Vagina (tissue), 2 donors: ENCODE measurements at places on chromosomes 4 and X.

GRCh38 chr4:150562751-150563150 is 19.2 kb upstream of the MAB21L2 start:
- DNase-seq: no peak

DNA sequence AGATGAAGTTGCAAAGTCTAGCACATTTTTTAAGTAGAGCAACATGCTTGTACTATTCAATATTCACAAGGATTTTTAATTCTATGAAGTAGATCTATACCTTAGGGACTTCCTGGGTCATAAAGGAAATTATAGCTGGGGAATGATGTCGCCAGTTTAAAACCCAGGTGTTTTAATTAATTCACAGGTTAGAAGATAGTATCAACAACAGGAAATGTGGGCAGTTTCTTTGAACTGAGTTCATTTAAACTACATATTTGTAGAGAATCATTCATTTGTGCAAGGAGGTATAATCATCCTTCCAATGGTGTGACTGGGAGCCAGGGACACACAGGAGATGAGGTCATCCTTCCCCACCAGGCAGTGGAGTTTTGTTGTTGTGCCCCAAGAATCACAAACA is 181.3 kb upstream of the KLF3 start:
- no peak for DNase-seq

DNA sequence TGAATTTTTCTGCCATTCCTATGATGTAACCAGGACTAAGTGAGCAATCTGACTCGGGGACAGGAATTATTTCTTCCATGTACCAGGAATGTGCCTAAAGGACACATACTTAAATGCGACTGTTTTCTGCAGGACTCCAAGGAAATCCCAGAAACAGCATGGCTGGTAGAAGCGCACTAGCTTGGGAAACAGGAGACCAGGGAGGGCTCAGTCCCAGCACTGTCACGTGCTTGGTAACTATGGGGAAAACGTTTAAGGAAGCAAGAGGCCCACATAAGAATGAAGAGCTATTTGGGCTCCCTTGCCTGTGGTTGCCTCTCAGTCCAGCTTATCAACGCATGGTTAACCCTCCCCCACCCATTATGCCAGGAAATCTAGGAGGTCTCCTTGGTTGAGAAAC is 19.6 kb downstream of the MPP1 start:
- no peak for DNase-seq

DNA sequence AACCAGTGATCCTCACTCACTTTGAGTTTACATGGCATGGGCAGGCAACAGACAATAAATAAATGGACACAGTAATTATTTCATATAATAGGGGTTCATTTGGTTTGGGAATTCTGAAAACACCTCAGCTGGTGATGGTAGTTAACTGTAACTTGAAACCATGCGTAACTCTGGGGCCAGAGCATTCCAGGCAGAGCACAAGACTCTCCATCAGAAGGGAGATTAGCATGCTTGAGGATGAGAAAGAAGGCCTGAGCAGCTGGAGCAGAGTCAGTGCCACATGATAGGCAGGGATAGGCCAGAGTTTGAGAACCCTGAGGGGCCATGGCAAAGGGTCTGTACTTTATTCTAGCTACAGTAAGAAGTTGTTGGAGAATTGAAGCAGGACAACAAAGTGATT is 56.3 kb upstream of the CXCL8 start:
- DNase-seq: no peak

- DNase-seq: no peak
Observed at GRCh38 chrX:22748093-22748999, 251.4 kb upstream of the DDX53 start.

DNA sequence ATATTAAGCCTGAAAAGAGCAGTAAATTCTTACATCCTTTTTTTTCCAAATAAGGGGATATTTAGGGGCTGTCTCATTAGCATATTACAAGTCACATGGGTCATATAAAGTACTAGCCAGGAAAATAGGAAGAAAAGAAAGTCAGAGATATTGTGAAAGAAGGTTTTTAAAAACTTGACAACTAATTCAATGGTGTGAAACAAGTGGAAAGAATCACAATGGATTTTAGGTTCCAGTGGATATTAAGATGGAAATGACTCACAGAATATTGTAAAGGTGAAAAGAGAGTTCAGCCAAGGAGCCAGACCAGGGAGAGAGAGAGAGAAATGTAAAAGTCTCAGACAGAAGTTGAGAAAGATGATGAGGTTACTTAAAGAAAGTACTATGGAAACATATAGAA is 297.2 kb downstream of the IQCM start:
- DNase-seq: no peak

DNA sequence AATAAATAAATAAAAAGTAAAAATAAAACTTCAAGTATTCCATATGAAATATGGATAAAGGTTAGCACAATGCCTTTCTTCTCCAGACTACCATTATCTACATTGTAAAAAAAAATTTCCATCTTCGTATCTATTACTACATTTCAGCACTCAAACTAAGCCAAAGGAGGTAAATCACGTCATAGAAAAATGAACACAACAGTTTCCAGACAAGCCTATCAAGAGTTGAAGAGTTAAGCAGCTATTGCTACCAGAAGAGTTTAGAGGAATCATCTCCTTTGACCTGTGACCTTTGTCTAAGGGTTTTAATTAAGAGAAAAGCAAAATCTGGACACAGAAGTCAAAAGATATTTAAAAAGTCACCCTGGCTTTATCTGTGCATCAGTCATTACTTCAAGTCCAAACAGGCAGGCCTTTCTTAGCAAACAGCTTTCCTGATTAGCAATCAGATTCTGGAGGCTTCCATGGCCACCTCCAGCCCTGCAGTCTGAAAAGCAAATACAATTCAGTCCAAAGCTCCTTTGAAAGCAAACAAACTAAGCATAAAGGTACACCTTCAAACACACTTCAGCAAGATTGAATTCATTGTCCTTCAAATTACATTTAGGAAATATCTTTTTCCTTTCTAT is 82.2 kb downstream of the APBB2 start:
- DNase-seq: no peak

DNA sequence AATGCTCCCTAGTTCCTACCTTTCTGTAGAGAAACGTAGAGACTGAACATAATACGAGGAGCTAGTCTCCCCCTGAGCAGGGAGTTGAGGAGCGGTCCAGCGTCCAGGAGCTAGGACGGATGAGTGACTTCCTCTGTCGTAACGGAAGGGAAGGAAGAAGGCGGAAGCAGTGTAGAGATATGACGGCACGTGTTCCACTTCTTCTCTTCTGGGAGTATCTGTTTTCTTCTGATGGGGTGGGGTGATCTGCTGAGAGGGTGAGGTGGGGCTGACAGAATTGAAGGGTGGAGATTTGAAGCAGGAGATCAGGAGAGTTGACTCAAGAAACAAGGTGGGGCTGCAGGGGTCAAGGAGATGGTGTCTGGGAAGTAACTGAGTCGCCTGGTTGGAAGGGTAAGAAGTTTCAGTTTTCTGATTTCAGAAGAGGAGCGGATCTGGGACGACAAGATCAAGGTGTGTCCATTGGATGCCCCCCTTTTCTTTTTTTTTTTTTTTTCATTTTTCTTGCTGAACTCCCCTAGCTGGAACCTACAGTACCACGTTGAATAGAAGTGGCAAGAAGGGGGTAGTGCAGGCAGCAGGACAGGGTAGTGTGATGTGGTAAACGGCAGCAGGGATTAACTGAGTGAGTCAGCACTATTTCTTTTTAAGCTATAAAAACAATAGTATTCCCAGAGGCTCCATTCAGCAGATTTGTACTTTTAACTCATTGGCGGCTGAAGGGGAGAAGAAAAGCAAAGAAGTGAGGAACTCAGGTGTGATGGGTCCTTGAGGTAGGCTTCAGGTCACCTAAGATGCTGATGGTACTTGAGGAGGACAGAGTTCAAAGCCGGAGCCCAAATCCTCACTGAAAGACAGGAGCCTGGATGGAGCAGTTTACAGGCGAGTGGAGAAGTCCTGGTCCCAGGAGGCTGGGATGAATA is 50.8 kb upstream of the SETD7 start:
- DNase-seq: no peak

DNA sequence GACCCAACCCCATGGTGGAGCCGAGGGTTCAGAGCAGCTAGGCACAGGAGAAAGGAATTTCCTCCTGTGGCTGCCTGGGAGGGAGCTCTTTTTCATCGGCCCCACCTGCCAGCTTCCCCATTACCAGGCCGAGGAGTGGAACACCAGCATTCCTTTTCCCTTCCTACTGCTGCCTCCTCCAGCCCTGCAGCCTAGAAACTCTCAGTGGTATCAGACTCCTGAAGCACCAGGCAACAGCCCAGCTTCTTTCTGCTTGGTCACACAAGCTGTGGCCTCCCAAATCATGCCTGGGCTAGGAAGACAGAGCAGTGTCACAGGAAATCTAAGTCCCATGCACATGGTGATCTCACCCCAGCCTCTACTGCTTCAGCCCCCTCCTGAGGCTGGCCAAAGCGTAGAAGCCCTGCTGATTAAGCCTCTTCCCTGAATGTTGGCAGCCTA is 30.1 kb downstream of the RTL5 start:
- no peak for DNase-seq

- DNase-seq: no peak
Observed at GRCh38 chrX:104430072-104430741, 135.8 kb upstream of the IL1RAPL2 start.

GRCh38 chrX:108304210-108304609 is 134.0 kb downstream of the COL4A6 start:
- DNase-seq: no peak

DNA sequence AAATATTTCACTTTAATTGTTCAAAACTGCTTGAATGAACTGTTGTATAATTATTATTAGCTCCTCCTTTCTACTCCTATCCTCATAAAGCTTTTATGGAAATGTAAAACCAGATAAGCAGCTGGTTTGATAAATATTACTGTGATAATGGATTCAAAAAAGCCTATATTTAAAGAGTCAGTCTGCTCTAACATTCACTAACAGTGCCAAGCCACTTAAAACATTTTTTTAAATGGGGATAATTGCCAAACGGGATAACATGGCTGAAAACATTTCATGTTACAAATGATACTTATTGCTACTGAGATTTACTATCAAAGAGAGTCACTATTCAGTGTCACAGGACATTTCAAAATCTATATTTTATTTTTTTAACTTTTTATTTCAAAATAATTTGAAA is 17.4 kb downstream of the ARHGAP24 start:
- no peak for DNase-seq

DNA sequence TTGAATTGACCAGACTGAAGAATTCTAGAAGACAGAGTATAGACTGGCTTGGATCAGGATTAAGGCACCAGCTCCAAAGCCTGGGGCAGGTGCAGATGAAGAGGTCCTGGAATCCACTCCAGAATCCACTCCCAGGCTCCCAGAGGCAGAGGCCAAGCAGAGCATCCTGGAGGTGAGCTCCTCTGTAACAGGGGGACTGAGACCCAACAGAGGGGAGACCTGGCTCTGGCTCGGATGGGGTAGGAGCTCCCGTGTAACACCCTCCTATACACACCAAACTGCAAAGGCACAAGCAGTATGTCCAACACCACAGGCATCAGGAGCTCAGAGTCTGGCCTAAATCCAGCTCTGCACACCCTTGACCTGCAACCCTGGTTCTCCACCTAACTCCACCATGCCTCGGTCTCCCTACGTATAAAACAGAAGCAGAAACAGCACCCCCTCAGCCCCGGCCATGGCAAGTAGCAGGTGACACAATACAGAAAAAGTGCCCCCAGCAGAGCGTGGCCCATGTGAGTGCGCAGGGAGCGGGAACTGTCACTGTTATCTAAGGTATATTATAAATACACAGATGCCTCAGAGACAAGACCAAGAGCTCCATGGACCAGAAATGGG is 14.9 kb downstream of the RNF212 start:
- DNase-seq: peak; percentile 52

GRCh38 chrX:39823854-39824253 is 273.9 kb downstream of the BCOR start:
- no peak for DNase-seq

- DNase-seq: no peak
Observed at GRCh38 chrX:30814978-30815377, 74.1 kb downstream of the TAB3 start.

DNA sequence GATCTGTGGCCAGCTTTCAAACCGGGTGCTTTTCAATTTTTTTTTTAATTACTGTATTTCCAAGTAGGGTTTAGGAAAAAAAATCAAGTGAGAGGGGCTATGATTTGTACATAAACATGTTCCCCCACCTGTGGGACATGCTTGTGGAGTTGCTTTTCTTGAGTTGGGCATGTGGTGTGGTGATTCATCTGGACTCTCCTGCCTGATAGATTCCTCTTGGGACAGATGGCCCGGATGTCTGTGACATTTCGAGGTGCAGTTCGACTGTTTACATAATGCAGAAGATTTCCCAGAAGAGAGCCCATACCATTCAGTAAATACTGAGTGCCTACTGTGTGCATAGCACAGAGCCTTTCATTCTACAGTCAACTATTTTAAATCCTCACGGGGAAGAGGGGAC is 49.9 kb downstream of the DOCK11 start:
- no peak for DNase-seq
